Activated naive CD8-positive, alpha-beta T cell treated with anti-CD3 and anti-CD28 coated beads for 36 hours (primary cell): ENCODE measurements at places on chromosomes 4 and X.

DNA sequence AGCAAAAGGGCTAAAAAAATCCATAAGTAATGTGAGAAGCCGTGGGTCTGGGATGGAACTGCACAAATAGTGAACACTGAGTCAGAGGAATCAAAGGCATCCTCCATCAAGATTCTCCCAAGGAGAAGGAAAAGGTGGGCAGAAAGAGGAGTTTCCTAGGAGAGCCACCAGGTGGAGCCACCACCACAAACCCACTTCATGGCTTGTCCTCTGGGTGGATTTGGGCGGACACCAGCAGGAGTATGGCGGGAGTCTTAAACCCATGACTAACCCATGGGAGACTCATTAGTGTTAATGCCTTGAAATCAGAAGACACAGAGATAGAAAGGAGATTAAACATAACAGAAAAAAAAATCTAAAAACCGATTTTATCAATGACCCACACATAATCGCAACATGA lies 147.7 kb downstream of the SH3KBP1 start:
- peak; percentile 18 for DNase-seq

- no peak for DNase-seq
Observed at GRCh38 chrX:105553118-105553517, 269.2 kb upstream of the NRK start.

- DNase-seq = no peak
Observed at GRCh38 chr4:33649015-33649414, 2595.3 kb downstream of the ARAP2 start.

DNA sequence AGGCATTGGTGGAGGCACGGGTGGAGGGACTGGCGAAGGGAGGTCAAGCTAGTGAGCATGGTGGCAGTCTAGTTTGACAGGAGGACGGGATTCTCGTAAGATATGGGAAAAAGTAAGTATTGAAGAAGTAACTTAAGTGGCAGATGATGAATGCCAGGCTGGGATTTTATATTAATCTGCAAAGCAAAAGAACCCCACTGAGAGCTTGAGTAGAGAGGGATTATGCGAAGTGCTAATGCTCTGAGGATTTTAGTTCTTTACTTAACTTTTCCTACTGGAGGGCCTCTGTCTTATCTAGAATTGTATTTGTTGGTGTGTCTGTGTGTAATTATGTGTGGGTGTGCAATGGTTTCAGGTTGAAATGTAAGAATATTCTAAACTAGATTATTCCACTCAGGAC lies 327.9 kb downstream of the FAT4 start:
- DNase-seq = no peak

- no peak for DNase-seq
Observed at GRCh38 chrX:100297728-100298127, 112.3 kb downstream of the PCDH19 start.

DNA sequence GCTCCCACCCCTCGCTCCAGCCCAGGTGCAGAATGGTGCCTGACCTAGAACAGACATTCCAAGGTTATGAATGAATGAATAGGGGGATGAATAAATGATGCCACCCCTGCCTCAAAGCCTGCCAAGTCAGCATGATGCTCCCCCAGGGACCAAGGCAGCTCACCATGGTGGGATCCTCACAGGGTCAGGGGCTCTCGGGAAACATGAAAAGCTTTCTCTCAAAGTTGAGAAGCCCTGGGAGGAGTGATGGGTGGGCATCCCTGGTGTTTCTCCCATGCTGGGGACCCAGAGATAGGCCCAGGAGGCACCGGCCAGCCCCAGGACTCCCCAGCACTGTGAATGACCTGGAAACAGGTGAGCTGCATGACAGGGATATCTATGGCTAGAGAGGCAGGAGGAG lies 58.9 kb downstream of the HTRA3 start:
- no peak for DNase-seq

GRCh38 chrX:11591723-11592346 lies 73.9 kb downstream of the ARHGAP6 start:
- no peak for DNase-seq

DNA sequence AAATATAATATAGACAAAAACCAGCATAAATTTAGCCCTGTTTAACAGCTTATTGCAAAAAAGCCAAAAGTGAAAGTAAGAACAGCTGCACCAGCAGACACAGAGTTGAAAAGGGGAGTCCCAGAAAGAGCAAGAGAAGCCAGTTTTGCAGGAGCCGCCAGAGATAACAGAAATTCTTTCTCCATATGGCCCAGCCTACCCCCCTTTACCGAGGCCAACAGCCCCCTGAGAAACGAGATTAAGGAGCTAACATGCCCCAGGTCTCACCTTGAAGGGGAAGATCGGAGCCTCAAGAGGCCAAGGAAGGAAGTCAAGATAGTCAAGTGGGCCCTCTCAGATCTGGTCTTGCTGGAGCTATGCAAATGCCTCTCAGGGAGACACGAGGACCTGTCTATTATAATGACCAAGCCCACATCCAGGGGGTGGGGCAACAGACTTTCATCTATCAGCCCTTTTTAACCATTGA lies 4.8 kb downstream of the ACOX3 start:
- DNase-seq = peak; percentile 26

DNA sequence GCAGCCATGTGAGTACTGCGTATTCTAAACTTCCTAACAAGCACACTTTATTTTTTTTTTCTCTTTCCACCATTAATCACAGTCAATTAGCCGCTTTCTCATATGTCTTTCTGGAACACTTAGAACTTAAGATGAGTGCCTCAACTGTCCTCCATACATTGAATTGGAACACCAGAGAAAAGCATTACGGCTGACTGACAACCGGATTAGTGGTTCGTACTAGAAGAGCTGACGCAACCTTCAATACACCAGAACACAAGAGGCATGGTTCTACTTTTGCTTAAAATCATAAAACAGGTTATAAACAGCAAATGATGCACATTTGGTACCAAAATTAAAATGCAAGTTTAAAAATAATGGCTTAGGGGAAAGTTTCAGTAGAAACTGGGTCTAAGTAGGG lies 3.3 kb downstream of the TMEM47 start:
- DNase-seq = no peak

- no peak for DNase-seq
Observed at GRCh38 chr4:98626350-98626749, 32.1 kb downstream of the TSPAN5 start.

- DNase-seq = no peak
Observed at GRCh38 chr4:111923786-111924185, 221.5 kb upstream of the FAM241A start.

GRCh38 chr4:82090717-82091116 lies 283.1 kb downstream of the HNRNPD start:
- no peak for DNase-seq

DNA sequence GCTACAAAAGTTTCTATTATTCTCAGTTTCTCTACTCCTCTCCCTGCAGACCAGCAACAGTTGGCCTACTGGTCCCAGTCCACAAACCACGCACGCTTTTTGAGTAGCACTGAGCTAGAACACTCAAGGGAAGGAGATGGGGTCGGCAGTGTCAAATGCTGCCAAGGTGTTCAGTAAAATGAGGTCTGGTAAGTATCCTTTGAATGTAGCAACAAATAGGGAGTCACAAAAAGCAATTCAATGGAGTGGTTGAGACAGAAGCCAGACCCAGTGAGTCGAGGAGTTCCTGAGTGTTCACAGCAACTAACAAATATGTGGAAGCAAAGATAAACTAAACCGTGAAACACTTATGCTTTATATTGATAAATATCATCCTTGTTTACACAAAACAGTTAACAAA lies 355.7 kb downstream of the MID1IP1 start:
- DNase-seq = no peak

DNA sequence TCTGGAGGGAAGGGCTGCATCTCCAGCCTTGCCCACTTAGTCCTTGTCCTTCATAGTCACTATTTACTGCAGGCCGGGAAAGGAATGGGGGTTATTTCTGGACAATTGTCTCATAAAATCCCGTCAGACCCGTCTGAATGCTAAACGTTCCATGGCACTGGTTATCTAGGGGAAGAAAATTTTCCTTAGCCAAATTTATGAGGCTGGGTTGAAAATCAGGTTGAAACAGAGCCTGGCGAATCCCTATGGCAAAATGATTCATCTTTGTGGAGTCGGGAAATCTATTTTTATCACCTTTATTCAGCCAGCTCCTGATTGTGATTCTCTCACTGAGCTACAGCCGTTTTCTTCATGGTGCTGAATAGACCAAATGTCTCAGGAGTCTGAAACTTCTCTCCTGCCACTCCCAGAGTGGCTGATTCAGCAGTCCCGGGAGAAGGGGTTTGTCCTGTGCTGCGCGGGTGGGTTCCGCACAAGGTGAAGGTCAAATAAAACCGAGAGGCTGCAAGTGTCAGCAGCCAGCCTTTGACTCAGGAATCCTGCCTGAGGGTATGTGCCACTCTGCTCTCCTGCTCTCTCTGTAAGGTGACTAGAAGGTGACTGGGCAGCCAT lies 1.0 kb downstream of the LIMCH1 start:
- no peak for DNase-seq

GRCh38 chrX:70001269-70001668 lies 48.5 kb downstream of the AWAT2 start:
- no peak for DNase-seq

GRCh38 chrX:71556036-71556435 lies 22.2 kb upstream of the GCNA start:
- DNase-seq = no peak

DNA sequence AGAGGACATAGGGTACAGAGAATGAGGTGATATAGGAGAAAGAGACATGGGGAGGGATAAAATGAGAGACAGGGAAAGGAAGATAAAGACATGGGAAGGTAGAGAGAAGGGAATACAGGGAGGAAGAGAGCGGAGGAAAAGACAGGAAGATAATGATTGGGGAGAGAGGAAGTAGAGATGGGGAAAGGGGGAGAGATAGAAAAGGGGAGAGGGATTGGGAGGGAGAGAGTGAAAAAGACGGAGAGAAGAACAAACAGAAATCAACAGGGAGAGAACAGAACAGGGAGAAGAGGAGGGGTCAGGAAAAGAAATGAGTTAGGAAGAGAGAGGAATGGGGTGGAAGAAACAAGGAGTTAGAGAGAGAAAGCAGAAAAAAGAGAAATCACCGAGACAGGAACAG lies 4.6 kb downstream of the GRIPAP1 start:
- no peak for DNase-seq

DNA sequence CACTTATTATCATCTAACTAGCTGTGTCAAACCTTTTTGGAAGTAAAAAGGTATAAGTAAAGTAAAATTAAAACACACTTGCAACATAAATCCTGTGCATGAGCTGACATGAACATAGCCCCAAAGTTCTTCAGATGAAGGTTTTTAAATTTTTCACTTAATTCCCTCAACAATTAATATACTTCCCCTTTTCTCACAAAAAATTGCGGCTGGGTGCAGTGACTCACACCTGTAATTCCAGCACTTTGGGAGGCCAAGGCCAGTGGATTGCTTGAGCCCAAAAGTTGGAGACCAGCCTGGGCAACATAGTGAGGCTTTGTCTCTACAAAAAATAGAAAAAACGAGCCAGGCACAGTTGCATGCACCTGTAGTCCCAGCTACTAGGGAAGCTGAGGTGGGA lies 16.8 kb downstream of the RASGEF1B start:
- DNase-seq = no peak

DNA sequence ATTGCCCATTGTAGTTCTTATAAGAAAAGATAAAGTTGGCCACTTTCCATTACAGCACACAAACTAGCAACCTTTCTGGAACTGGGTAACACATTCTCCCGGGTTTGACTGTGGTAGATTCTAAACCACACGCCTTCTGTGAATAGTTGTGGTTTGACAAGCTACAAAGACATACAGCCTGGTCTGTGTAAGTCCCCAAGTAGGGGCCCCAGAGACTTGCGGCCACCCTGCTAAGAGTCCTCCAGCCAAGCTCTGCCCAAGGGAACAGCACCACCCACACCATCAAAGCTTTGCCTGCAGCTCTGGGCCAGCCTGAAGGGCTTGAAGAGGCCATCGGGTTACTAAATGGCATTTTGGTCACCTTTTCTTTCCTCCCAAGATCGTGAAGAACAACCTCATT lies 203.4 kb downstream of the MAML3 start:
- peak; percentile 72 for DNase-seq

GRCh38 chrX:30702736-30703135 lies 49.5 kb downstream of the GK start:
- DNase-seq = no peak

- peak; percentile 78 for DNase-seq
Observed at GRCh38 chr4:38310446-38311043, 350.3 kb downstream of the PTTG2 start.

DNA sequence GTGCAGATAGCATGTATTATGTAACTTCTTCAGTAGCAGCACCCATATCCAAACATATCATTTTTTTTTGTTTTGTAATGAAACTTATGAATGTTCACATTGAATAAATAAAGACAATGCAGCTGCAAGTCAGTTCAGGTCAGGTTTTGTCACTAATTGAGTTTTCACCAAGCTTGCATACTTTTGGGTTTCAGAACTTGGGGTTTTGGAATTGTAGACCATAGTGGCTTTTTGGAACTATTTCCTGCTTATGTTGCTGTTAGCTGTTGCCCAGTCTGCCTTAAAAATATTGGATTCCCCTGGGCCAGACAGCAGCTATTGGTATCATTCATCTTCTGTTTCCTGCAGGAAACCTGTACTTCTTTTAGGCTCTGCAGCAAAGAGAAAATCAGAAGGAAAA lies 113.4 kb upstream of the LIMCH1 start:
- DNase-seq = no peak

GRCh38 chr4:140395668-140396067 lies 22.2 kb downstream of the SCOC start:
- DNase-seq = no peak

GRCh38 chrX:137792214-137792613 lies 226.3 kb downstream of the ZIC3 start:
- DNase-seq = no peak

DNA sequence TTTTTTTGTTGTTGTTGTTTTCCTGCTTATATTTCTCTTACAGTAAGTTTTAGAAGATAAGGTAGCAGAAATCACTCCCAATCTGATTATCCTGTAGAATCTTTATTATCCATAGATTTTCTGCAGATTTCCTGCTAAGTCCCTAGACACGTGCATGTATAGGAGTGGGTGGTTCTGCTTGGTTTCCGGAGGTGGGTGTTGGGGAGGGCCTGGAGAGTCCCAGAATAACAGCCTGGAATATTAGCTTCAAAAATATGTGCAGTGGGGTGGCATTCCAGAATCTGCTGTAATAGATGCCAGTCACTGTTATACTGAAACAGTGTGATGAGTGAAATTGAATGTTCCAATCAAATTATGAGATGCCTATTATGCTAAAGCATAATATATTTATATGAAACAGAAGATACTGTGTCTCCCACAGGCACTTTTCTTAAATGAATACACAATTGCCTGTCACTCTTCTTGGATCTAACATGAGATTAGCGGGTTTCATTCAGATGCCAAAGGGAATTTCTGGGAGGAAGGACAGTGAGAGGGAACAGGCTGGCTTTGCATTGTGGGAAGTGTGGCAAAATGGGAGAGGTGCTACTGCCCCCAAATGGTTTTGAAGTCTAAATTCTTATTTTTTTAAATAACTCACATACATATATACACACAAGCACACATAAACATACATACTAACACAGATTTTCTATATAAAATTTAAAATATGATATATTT lies 37.6 kb downstream of the C4orf50 start:
- no peak for DNase-seq
